ENCODE measurements at places on chromosomes 7 and 10.

DNA sequence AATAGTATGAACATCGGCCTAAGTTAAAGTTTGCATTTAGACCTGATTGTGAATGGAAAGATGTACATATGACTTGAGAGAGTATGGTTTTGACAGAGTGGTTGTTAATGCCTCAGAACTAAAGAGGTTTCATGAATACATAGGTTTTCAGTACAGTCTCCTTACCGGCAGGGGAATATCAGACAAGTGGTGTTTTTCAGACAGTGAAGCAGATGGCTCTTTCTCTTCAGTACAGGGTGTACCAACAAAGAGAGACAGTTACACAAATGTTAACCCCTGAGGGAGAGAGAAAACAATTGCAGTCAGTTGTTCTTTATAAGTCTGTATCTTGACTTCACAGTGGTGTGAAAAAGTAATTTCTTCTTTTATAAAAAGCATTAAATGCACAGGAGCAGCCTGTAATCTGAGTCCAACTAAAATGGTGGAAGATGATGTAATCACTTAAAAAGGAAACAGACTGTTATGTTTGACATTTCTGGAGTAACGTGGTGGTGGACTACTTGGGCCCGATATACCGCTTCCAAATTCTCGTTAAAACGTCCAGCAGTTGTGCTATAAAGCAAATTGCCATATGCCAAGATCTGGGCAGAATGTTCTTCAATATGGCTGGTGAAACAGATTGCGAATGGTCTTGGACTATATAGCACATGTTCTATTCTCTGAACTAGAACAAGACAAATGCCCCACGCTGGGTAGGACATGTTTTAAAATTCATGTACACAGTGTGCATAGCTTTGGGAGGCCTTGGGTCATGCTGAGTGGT lies 69.2 kb downstream of the SDK1 start:
- no peak for DNase-seq

DNA sequence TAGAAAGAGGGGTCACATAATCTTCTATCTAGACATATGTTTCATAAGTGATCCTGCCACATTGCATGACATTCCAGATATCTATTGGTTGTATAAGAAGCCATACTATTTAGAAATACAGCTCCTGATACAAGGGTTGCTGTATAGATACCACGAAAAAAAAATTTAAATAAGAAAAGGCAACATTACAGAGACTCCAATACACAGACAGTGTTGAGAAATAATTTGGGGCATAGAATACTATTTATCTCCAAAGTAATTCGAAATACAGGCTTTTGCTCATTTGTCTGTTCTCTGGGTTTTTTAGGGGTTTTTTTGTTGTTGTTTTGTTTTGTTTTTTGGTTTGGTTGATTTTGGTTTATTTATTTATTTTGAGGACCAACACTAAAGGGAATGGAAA lies 2.6 kb downstream of the IFIT2 start:
- DNase-seq = no peak

- no peak for DNase-seq
These were observed 205.8 kb upstream of the HDAC9 start for GRCh38 chr7:18289788-18290187.

- no peak for DNase-seq
These were observed 223.3 kb downstream of the MLLT10 start for GRCh38 chr10:21757185-21757901.

DNA sequence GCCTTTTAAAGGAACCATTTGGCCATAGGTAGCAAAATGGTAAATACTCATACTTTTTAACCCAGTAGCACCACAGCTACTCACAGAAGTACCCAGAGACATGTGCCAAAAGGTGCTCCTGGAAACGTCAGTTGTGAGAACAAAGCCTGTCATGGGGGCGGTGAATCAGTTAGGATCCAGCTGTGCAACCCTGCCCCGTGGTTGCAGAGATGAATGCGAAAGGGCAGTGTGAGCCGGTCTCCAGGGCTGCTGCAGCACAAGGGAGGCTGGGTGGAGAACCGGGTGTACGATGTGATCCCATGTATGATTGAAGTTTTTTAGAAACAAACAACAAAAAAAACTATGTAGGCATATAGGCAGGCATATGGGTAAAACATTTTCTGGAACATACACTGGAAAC lies 1.3 kb upstream of the LRRC18 start:
- DNase-seq = no peak

DNA sequence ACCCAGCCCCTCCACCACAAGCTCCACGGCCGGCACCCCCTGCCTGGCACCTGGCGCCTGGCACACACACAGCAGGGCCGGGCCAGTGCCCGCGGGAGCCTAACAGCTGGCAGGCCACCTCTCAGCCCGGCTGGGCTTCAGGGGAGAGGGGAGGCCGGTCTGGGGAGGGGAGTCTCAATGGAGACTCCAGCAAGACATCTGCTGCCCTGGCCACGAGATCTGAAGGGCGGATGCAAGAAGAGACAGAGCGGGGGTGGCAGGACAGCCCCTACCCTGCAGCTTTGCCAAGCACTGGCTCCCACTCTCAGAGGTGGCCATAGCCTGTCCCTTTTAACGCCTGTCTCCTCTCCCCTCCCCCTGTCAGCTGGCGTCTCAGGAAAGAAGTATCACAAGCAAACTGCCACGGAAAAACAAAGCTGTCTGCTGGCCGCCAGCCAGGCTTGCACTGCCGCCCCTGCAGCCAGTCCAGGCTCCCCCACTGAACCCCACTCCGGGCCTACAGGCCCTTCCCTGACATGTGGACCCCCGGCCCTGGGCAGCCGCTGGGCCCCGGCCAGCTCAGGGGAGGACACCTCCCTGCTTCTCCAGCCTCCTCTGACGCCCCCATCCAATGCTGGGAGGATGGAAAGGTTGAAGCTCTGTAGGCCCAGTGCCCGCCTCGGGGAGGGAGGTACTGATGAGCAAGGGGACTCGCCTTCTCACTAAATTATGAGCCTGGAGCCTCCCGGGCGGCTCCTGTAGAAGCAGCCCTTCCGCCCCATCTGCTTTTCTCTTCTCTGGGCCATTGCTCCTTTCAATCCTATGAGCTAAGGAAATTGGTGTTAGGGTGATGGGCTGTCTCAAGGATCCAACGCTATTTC lies 178.4 kb downstream of the ARHGAP12 start:
- no peak for DNase-seq

- DNase-seq = no peak
These were observed 80.1 kb upstream of the ADO start for GRCh38 chr10:62724465-62724864.

DNA sequence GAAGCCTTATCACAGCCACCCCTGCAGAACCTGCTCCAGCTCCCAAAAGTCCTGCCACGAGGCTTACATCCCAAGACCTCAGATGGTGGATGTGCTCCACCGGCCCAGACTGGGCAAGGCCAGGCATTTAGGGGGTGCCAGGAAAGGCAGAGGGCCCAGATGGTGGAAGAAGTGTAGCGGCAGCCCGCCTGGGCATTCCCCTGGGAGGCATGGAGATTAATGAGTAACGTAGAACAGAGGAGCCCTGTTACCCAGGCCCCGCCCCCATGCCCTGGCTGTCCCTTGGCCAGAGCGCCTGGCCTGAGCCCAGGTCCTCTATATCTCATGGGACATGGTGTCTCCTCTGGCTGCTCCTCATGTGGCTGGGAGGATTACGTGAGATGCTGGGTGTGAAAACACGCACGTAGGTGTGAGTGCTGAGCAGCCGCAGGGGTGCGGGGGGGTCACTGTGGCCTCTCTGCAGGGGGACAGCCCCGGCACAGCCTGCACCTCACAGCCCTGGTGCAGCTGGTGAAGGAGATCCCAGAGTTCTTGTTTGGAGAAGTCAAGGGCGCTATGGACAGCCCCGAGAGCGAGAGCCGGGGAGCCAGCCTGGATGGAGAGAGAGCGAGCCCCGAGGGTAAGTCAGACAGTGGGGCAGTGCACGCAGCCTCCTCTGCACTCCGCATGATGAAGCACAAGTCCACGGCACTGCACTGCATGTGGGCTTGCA lies 52.9 kb downstream of the ZNF467 start:
- DNase-seq = peak; percentile 29

DNA sequence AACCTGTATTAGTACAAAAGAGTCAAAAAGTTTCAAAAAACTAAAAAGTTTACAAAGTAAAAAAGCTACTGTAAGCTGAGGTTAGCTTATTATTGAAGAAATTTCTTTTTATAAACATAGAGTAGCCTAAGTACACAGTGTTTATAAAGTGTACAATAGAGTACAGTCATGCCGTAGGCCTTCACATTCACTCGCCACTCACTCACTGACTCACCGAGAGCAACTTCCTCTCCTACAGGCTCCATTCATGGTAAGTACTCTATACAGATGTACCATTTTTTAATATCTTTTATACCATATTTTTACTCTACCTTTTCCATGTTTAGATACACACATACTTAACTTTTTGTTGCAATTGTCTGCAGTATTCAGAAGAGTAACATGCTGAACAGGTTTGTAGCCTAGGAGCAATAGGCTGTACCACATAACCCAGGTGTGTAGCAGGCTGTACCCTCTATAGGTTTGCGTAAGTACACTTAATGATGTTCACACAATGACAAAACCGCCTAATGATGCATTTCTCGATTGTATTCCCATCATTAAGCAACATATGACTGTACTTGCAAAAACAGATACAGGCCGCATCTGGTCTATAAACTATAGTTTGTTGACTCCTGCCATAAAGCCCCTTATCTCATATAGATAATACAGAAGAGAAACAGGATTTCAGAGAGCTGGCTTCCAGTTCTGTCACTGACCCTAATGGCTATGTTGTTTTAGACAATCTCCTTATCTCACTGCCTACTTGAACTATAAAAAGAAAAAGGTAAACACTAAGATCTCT lies 438.8 kb downstream of the HTR7 start:
- peak; percentile 92 for DNase-seq
